ENCODE measurements at places on chromosomes 7 and 10. TPM values are rescaled to one million over a fixed set of nuclear protein-coding genes. Genes with fewer than 3 reads are reported as not detected.

GRCh38 chr7:46784732-46785131 is 797.2 kb downstream of the TNS3 start:
- H3K27me3 ChIP-seq = no peaks in the 10 kb centered on the region
- peaks cover 3% of the 10 kb centered on the region for H3K36me3 ChIP-seq
- no peak for DNase-seq
- no peak overlapping the region for H3K27ac ChIP-seq

DNA sequence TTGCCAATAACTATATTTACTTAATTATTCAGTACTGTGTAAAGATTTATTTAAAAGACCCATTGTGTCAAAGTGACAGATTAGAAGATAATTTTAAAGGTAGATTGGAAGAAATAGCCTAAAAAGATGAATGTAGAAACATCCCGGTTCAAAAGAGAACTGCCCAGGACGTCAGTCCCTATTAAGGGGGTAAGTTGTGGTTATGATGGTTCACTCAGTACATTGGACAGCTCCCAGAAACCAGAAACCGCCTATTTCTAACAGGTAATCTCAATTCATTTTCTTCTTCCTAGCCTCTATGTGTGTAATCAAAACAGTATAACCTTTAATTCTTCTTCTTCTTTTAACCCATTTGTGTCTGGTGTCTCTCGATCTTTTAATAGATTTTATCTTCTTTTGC is 1.5 kb upstream of the FERD3L start:
- no peak overlapping the region for H3K4me3 ChIP-seq
- peaks cover 16% of the 10 kb centered on the region for H3K4me1 ChIP-seq
- DNase-seq = no peak
- H3K27ac ChIP-seq = no peak overlapping the region
- H3K27me3 ChIP-seq = peaks cover 49% of the 10 kb centered on the region

DNA sequence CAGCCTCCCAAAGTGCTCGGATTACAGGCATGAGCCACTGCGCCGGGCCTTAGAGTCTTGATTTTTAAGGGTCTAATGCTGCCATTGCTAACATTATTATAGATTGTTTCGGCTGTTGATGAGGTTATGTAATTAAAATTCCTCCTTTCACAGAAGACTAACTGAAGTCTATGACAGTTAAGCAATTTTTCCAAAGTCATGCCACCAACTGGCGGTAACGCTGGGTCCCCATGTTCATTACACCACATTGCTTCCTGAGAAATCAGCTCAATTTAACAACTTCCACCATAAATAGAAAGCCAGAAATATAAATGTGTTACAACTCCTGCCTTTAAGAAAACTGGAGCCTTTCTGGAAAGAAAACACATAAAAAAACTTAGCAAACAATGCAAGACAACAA is 3.5 kb downstream of the ERLIN1 start:
- no peak overlapping the region for H3K27ac ChIP-seq
- peaks cover 8% of the 10 kb centered on the region for H3K36me3 ChIP-seq
- H3K4me3 ChIP-seq = no peak overlapping the region
- no peak for DNase-seq

- no peaks in the 10 kb centered on the region for H3K27me3 ChIP-seq
- peaks cover 13% of the 10 kb centered on the region for H3K4me1 ChIP-seq
- no peaks in the 10 kb centered on the region for H3K36me3 ChIP-seq
- peak; percentile 32 for DNase-seq
These were observed 266.3 kb downstream of the RPS24 start for GRCh38 chr10:78299851-78300468.

FRMD4A gene
- 124 TPM for total RNA-seq

COX19 gene
- 9.2 TPM for total RNA-seq

HOXA5 gene
- total RNA-seq = not detected

- peak overlapping the region; percentile 77 for H3K4me3 ChIP-seq
- H3K4me1 ChIP-seq = peaks cover 3% of the 10 kb centered on the region
- no peak for DNase-seq
- no peak overlapping the region for H3K27ac ChIP-seq
These were observed 53.7 kb downstream of the TAF3 start for GRCh38 chr10:7872041-7872442.

AKR1B15 gene
- not detected for total RNA-seq
